C1 segment of cervical spinal cord (tissue), 14 donors: ENCODE measurements at places on chromosomes 4 and X.

DNA sequence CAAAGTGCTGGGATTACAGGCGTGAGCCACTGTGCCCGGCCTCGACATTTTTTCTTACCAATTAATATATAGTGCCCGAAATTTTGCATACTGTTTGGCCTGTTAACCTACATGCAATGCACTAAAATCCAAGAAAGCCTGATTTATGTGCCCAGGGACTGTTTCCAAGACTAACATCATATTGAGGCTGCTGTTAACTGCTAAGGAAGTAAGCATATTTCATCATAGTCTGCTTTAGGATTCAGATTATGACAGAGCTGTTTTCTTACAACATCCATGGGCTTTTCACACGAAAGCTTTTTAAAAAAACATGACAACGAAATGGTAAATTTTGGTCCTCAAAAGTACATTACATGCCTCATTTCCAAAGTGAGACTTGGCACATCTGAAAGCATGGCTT lies 84.4 kb downstream of the STOX2 start:
- no peak for DNase-seq

GRCh38 chrX:30627818-30628652 lies 25.2 kb upstream of the GK start:
- DNase-seq, result no peak

DNA sequence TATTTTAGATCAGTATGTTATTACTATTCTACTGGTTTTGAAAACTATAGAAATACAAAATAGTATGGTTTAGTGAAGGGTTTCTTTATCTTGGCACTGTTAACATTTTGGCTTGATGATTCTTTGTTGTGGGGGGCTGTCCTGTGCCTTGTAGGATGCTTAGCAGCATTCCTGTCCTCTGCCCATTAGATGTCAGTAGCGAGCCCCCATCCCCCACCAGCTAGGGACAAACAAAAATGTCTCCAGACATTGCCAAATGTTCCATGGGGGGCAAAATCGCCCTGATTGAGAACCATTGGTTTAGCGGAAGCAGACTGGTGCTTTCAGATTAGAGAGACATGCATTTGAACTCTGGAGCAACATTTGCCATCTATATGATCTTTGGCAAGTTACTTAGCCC lies 23.3 kb downstream of the SPARCL1 start:
- no peak for DNase-seq

DNA sequence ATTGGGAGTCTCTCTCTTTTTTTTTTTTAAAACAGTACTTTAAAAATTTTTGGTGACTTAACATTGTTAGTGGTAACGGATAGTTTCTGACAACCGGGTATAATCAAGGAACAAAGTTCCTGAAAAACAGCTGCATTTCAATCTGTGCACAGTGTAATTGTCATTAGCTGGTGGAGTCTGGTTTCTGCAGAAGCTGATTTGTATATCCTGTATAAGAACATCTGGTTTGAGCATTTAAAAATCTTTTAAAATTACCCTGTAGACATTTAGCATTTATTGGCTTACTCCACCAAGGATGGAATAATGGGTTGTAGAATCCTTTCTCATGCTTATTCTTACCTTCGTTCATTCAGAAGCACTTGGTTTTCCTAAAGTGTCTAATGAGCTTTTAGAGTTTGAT lies 11.2 kb downstream of the JADE1 start:
- no peak for DNase-seq

GRCh38 chr4:113607147-113607720 lies 154.3 kb downstream of the CAMK2D start:
- DNase-seq, result no peak

DNA sequence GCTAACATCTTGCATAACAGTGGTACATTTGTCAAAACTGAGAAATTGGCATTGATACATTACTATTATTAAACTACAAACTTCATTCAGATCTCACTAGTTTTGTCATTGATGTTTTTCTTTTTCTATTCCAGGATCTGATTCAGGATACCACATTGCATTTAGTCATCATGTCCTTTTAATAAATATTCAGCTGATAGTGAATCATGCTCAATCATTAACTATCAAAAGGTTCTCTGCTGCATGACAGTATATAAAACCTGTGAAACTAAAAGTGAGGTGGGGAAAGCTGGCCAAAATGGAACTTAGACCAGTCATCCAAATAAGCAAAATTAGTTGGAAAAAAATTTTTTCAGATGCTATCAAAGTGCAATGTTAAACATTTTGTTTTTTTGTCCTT lies 28.1 kb upstream of the HS6ST2 start:
- no peak for DNase-seq

DNA sequence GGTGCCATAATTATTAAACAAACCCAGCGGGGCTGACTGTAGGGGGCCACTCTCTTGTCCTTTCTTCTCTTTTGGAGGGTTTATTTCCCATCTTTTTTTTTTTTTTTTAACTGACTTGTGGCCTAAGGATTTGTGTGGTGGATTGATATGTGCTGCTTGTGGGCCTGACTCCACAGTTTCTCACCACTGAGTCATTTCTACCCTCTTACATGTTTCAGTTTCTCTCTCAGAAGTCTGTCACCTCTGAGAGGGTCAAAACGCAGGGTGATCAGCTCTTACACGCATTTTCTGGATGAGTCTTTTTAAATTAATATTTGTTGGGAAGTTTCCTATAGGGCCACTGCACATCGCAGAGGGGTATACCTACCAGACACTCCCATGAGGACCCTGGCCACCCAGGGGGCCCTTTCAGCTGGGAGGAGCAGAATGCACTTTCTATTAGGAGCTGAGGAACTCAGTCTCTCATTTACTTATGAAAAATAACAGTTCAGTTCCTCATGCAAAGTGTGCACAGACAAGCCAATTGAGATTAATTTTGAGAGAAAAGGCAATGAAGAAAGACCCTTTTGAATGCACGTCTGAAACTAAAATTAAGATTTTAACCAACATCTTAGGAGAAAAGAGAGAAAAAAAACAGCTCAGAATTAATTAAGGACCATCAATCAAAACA lies 407.9 kb downstream of the TECRL start:
- no peak for DNase-seq

DNA sequence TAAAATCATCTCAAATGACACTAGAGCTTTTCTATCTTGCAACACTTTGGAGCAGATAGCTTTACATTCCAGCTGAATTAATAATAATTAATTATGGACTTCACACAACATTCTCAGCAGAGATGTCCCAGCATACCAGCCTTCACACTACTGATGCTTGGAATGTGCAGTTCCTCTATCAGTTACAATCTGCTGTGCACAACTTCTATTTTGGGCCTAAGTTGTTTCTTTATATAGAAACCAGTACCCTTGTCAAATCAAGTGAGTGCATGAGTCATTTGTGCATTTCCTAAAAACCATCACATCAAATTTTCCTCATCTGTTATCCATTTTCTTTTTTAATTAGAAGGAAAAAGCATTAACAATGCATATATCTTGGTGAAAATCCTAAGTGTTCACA lies 8.8 kb upstream of the RASL11B start:
- no peak for DNase-seq

GRCh38 chrX:107610667-107611066 lies 17.6 kb upstream of the PRPS1 start:
- DNase-seq, result no peak

GRCh38 chrX:118862091-118862490 lies 38.5 kb downstream of the ZCCHC12 start:
- no peak for DNase-seq

GRCh38 chr4:177010418-177010817 lies 217.7 kb upstream of the VEGFC start:
- DNase-seq, result no peak

DNA sequence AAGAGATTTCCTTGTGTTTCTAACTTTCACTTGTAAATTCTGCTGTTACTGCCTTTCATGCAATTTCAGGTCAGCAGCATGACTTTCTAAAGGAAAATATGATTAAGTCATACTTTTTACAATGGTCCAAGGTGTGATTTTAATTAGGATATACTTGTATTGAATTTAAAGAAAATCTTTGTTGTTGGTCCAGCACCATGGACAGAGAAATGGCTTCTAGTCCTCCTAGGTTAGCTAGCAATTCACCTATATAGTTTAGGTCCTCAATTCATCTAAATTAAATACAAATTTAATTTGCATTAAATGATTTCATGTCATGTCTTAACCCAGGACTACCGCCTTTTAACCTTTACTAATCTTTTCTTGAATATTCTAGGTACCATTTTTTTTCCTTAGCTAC lies 304.9 kb upstream of the RPS6KA3 start:
- no peak for DNase-seq

DNA sequence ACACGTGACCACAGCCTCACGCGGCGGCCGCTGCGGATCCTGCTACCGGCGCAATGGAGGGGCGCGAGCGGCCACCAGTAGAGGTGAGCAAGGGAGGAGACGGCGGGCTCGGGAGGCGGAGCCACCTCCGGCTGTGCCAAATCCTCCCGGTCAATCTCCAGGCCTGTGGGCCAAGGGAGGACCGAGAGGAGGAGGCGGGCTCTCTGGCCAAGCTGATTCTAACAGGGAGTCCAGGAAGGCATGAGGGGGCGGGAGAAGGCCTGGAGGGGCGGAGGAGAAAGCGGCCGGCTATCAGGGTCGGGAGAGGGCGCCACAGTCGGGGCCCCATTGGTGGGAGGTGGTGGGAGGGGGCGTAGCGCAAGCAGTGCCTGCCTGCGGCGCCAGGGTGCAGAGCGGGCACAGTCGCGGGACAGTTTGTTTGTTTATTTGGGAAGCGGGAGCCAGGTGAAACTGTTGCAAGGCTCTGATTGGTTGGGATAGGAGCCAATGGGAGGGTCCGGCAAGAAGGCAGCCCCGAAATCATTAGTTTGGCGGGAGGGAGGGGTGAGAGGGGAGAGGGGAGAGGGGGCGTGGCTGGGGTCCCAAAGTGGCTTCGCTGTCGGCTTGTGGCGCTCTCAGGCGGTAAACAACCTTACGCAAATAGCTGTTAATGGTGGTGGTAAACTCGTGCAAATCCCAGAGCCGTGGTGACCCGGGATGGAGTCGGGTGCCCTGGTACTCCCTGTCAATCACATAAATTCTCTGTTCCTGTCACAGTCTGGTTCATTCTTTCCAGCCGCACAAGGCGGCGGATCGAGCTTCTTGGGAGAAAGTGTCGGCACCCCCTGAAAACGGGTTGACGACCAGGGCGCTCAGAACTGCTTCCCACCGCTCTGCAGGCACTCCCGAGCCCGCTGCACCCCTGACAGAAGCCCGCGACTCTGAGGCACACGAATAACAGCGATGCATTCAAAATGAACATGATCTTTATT lies at the start of gene IRS4:
IRS4 (minus strand) TSS at position 55 of the 971 bp plus-strand sequence.
- DNase-seq, result no peak

GRCh38 chrX:140440876-140441275 lies 64.0 kb downstream of the SOX3 start:
- DNase-seq, result no peak

- no peak for DNase-seq
These were observed 16.9 kb downstream of the SPIN2B start for GRCh38 chrX:57104406-57104805.

DNA sequence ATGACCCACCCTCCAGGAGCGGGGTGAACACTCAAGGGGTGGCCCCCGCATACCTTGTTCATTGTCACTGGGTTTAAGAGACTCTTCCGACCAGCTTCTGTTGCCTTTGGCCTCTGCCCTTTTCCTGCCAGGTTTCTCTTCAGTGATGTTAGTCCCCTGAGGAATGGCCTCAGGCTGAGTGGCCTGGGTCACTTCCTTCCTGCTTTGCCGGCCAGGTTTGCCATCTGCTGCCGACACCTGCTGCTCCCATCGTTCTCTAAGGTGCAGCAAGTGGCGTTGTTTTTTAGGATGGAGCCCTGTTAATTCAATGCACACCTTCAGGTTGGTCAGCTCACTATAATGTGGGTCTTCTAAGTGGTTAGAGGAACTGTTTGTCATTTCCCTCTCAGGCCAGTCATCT lies 34.2 kb downstream of the BCOR start:
- no peak for DNase-seq

DNA sequence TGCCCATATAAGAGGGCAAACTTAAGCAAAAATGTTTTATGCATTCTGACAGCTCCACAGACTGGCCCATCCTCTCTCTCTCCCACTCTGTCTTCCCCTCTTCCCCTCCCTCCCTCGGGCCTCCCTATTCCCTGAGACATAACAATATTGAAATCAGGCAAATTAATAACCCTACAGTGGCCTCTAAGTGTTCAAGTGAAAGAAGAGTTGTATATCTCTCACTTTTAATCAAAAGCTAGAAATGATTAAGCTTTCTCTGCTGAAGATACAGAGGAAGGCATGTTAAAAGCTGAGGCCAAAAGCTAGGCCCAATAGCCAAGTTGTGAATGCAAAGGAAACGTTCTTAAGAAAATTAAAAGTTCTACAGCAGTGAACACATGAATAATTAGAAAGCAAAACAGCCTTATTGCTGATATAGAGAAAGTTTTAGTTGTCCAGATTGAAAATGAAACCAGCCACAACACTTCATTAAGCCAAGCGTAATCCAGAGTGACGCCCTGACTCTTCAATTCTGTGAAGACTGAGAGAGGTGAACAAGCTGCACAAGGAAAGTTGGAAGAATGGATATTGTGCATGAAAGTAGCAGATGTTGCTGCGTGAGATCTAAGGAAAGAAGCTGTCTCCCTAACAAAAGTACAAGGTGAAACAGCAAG lies 54.9 kb downstream of the USO1 start:
- no peak for DNase-seq

DNA sequence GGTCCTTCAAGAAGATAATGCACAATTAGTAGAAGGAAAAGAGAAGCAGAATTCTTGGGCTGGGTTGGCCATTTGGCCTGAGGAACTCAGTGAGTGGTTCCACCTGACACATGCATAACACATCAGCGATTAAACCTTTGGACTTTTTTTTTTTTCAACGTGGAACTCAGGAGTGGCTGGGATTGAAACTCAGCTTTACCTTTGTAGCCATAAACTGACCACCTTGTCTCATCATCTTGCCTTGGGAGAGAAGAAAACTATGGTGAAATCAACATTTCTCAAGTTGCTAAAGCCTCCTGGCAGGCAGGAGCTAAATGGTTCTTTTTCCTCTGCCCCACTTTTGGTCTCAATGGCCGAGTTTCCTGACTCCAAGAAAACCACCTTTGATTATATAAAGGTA lies 16.3 kb downstream of the PTTG2 start:
- no peak for DNase-seq

DNA sequence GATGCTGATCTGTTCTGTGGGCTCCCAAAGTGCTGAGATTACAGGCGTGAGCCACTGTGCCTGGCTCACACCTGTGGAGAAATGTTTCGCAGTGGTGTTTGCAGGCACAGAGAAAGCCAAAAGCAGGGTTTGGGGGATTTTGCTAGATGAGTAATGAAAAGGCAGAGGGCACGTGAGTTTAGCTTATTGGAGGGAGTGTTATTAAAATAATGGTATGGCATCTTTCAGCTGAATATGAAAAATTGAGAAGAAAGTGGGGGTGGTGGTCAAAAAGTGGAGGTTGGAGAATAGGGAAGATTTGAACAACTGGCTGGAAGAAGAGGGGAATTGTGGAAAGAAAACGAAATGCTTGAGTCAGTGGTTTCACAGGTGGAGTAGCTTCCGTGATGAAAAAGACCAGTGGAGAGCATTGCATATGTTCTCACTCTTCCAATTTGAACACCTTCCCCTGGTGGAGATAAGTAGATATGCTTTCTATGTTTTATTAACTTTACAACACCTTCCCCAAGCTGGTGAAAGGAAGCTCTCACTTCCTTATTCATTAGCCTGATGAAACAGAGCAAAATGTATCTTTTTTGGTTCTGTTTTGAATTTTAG lies 1.1 kb upstream of the CHST7 start:
- DNase-seq, result no peak
